ENCODE measurements at places on chromosomes 4 and X.

- DNase-seq: no peak
These were observed 575.7 kb downstream of the SPOCK3 start for GRCh38 chr4:166658585-166658984.

GRCh38 chr4:37324546-37324945 is 80.0 kb downstream of the NWD2 start:
- no peak for DNase-seq

DNA sequence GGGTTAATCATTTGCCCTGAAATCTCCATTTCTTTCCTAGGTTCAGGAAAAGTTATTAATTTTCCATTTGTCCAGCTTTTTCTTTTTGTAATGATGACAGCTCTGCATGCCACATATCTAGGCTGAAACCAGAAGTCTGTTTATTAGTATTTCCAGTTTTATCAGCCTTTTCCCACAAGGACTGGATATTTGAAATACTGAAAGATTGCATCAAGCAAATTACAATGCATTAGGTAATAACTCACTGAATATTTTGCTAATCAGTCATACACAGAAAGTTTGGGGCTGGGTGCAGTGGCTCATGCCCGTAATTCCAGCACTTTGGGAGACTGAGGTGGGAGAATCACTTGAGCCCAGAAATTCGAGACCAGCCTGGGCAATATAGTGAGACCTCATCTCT is 21.5 kb downstream of the SLC9A7 start:
- DNase-seq: no peak

DNA sequence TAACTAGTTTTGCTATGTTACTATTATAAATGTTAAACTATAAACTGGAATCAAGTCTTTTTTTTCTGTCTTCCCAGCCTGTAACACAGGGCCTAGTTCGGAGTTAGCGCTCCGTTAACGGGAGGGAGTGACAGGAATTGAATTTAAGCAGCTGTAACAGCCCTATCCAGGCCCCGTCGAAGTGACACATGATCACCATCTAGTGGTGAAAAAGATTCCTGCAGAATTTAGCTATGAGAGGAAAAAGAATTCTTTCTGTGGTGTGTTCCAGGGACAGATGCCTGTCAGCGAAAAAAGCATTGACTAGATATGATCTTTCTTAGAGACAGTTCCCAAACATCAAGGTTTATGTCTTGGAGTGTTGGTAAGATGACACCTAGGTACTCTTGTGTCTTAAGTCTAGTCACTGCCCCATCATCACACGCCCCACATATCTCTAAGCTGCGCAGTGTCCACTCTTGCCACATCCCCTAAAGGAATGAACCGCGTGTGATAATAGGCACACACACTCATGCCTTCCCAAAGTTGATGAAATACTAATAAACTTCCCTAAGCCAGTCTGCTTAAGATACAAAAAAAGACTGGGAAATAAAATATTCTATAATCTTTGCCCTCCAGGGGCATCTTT is 2.1 kb downstream of the GAB3 start:
- DNase-seq: peak; percentile 34

GRCh38 chr4:163776957-163777356 is 282.5 kb downstream of the TMA16 start:
- DNase-seq: no peak

- DNase-seq: no peak
These were observed 190.7 kb downstream of the OR13H1 start for GRCh38 chrX:131734621-131735020.

DNA sequence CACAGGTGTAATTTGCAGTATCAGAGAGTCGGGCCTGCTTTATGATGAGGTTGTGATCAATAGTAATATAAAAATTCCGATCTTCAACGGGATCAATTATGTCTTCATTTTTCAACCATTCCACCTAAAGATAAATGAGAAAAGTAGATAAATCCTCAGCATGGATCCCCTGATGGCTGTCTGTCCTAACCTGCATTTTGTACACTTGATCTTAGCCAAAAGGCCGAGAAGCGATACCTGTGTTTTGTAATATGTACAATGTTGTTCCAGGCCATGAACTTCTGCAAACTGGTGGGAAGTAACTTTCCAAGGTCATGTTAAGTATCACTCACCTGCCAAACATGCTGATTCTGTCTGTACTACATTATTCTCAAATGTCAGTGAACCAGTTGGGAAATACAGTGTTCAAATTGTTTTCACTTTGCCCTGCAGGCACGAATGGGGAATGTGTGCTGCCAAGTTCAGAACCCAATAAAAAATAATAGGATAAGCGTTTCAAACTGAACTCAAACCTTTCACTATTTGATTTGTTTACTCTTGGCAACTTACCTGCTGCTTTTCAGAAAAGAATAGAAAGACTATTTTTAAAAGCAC is 298.1 kb downstream of the UNC5C start:
- no peak for DNase-seq

DNA sequence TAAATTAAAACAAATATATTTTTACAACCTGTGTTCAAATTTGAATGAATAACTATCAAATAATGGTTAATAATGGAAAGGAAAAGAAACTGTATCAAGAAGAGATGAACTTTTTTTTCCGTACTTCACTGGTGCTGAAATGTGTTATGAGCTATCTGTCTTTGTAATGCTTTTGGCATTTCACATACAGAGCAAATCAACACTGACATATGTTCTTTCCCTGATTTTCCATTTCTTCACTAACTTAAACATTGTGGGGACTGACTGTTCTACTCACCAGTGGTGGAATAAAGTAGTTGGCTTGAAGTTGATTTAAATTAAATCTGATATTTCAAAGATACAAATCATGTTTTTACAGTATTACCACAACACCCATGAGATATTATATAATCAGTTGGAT is 304.0 kb upstream of the BMP3 start:
- no peak for DNase-seq

GRCh38 chr4:147901916-147902315 is 170.0 kb downstream of the ARHGAP10 start:
- no peak for DNase-seq

DNA sequence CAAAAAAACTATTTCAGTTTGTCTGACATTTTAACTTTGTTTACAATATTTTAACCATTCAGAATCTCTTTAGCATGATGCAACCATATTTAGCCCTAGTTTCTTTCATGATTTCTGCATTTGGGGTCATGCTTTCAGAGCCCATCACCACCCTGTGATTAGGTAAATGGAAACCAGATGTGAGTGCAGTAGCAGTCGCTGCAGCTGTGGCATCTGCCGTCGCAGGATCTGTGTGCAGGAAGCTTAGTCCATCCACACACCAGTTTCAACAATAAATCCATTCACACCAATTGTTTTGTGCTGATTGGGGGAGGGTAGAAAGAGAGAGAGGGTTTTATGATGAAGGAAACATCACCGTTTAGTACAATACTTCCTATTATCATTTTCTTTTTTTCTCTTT is 130.5 kb downstream of the CPEB2 start:
- DNase-seq: no peak

- DNase-seq: no peak
These were observed 122.8 kb upstream of the NOCT start for GRCh38 chr4:138892483-138893407.

GRCh38 chrX:37455381-37455780 is 106.2 kb downstream of the PRRG1 start:
- DNase-seq: no peak

DNA sequence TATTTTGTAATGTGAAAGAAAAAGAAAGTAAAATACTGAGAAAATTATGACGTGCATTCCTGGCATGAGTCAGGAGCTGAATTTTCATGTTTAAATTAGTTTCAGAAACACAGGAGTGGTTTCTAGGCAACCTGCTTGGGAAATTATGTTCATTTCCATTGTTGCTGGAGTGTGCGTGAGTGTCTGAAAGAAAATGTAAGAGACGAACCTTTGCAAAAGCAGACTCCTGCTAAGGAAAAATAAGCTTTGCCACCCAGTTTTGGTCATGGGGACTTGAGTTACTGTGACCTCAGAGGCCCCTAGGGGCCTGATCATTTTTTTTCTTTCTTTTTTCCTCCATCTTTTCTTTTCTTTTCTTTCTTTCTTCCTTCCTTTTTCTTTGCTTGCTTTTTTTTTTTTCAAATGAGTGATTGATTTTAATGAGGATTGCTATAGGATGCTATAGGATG is 18.8 kb upstream of the CHRNA9 start:
- peak; percentile 47 for DNase-seq

GRCh38 chr4:143390764-143391163 is 54.1 kb downstream of the GAB1 start:
- DNase-seq: no peak

GRCh38 chrX:153882086-153882498 is 3.9 kb downstream of the L1CAM start:
- no peak for DNase-seq

DNA sequence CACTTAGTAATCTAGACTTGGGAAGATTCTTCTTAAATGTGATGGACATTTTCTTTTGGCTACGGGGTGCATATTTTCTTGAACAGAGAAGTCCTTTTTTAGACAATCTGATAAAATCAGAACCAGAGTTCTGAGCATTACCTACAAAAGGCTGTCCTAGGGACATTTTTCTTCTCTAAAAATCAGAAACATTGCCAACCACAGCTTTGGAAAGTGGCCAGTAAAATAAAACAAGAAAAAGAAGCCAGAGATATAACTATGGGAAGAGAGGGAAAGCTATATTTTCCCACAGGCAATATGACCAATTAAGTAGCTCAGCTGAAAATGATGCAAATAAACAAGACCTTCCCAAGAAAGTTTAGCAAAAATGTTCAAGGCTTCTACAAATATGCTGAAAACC is 55.9 kb downstream of the MXRA5 start:
- DNase-seq: no peak

DNA sequence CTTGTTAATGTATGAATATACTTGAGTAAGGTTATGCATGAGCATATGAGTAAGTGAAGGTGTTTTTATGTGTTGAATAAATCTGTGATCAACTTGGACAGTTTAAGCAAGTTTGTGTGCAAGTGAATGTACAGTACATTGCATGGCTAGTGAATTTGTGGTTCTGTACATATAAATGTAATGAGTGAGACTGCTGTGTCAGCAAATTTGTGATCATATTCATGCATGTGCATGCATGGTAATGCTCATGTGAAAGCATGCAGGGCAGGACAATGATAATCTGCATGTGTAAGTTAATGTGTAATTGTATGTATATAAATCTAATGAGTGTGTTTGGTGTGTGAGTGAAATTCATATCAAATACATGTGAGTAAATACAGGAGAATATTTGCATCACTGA is 188.5 kb downstream of the PWWP3B start:
- DNase-seq: no peak

- DNase-seq: peak; percentile 25
These were observed 38.8 kb downstream of the MSN start for GRCh38 chrX:65706041-65706828.

- no peak for DNase-seq
These were observed 441.1 kb downstream of the KCNIP4 start for GRCh38 chr4:21507439-21507838.

GRCh38 chr4:149765630-149766029 is 50.0 kb downstream of the IQCM start:
- no peak for DNase-seq

DNA sequence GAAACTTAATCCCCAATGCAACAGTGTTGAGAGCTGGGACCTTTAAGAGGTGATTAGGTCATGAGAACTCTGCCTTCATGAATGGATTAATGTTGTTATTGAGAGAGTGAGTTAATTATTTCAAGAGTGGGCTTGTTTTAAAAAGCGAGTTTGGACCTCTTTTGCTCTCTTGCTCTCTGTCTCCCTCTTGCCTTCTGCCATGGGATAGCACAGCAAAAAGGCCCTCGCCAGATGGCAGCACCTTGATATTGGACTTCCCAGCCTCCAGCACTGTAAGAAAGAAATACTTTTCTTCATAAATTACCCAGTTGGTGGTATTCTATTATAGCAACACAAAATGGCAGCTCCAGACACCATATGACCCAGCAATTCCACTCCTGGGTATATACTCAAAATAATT is 7.0 kb upstream of the ATP6AP2 start:
- no peak for DNase-seq

DNA sequence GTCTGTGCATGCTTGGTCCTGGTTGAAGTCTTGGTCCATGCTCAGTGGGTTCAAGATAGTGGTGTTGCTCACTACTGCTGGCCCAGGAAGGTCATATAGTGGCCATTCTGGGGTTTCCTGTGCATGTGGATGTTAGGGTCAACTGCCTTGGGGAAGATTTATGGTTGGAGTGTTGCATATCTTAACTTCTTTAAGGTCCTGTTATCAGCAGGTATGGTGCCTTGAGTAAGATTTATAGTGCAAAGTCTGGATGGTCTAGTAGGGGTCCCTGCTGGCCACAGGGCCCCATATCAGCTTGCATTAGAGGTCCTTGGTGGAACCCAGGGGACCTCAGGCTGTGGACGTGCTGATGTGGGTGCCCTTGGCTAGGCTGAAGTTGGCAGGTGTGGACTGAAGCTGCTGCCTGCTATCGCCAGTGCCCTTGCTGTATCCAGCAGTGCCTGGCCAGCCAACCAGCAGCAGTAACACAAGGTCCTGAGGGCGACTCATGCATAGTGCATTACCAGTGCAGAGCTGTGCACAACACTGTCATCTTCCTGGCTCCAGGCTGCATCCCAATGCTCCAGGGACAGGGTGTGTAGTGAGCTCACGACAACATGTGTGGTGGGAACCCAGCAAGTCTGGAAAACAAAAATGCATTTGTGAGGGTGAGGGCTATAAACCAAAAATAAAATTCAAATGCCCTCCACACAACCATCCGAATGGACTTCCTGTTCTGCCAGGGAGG is 61.0 kb downstream of the BEX3 start:
- no peak for DNase-seq

DNA sequence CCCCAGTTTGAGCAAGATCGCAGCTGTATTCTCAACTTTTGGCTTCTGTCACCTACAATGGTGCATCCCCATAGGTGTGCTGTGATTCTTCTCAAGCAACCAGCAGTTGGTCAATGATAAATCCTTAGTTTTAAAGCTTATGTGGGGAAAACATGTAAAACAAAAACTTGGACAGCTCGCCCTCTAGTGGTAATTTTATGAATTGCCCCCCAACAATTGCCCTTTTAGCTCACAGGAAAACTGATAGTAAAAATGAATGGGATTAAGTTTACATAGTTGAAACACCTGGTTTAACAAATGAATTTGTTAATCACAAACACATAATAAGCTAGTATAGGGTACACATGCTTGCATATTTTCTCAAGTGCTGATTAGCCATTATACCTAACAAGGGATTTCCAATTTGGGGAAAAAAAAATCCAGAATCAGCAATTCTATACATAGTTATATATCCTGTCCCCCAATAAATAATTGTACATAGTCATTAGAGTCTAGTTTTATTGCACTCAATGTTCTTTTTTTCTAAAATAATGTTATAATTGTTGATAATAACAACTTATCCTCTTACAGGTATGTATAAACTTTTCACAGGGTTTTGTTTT is 30.1 kb downstream of the TEX13A start:
- no peak for DNase-seq

DNA sequence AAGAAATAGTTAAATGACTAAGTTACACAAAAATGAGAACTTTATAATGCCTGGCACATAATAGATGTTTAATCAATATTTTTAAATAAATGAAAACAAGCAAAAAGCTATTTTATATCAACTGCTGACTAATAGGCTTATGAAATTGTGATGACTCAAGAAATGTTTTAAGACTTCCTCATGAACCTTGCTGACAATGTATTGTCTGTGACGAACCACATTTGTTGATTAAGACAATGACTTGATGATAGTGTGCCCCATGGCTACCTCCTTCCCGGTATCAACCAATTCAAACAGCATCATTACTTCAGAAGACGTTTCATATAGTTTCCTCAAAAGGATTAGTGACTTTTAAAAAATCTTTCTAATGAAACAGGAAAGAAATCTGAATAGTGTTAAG is 7.9 kb downstream of the CXCL6 start:
- DNase-seq: no peak

Data from stimulated activated CD4-positive, alpha-beta T cell treated with anti-CD3 and anti-CD28 coated beads, Interleukin-4, amount 100 ng/mL, for 4 hours (primary cell).